ENCODE measurements at places on chromosomes 6 and 20.

GRCh38 chr6:110067837-110068591 lies 89.9 kb downstream of the GPR6 start:
- no peak for DNase-seq

DNA sequence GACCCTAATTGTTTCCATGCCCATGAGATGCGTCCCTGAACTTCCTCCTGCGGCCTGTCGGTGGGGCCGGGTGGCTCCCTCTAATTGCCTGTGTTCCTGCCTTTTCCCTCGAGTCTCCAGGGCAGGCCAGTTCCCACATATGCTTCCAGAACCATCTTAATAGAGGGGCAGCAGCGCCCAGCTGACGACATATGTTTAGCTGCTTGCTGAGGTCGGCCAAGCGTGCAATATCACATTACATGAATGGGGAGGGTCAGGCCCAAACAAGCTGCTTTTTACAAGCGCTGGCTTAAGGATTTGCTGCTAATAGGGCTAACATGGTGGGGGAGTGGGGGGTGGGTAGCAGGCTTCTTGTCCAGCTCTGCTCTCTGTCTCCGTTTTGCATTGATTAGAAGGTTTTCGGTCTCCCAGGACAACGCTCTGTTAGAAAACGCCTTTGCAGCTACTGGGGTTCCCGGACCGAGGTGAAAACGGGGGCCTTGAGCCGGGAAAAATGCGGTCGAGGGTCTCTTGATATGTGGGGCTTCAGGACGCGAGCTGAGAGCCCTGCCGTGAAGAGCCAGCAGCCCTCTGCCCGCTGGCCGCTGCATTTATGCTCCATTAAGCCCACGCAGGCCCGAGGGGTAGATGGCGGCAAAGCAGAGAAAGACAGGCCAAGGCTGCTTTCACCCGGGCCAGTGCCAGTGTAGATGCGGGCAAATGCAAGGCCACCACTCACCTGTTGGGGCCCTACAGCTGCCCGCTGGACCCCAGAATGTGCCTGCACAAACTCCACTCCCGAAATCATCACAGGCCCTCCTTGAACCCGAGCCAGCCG lies 308.5 kb downstream of the BMP7 start:
- peak; percentile 9 for DNase-seq

GRCh38 chr20:58963060-58963584 lies 17.9 kb upstream of the NELFCD start:
- no peak for DNase-seq

- DNase-seq = peak; percentile 43
Measured at GRCh38 chr6:7646394-7646793, 56.4 kb downstream of the SNRNP48 start.

DNA sequence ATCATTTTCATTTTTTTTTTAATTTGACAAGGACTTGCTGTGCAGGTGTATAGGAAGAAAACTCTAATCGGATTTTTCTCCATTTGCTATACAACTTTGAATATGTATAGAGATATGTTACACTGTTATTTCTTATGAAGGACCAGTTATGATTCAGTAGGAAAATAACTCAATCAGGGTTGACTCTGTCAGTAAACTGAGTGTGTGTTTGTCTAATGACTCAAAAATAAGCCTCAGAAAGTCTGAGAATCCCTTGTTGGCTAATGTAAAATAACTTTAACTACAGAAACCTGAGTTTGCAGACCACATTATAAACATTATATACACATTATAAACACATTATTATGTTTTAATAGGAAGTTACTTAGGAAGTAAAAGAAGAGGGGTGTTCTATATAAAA lies 352.6 kb downstream of the RIMS1 start:
- no peak for DNase-seq

All from AG10803 (cell line).